ENCODE measurements at places on chromosomes 12 and 14.

GRCh38 chr14:91830777-91831176, 36.6 kb downstream of the TC2N start:
- no peak for DNase-seq

GRCh38 chr14:101472518-101472849, 88.8 kb upstream of the DIO3 start:
- DNase-seq: no peak

- DNase-seq: no peak
Observed at GRCh38 chr12:3225796-3226180, 148.6 kb downstream of the TSPAN9 start.

DNA sequence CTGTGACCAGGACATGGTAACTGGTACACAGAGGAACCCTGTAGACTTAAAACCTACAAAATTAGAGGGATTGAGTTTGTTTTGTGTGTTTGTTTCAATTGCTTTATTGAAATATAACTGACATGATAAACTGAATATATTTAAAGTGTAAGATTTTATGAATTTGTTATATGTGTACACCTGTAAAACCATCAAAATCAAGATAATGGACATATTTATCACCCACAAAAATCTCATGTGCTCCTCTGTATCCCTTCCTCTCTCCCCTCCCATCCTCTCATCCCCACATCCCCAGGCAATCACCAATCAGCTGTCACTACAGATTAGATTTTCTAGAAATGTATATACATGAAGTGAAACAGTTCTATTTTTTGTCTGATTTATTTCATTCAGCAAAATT, 565.5 kb downstream of the NOVA1 start:
- no peak for DNase-seq

GRCh38 chr14:64507376-64508156, 3.0 kb downstream of the ZBTB1 start:
- DNase-seq: no peak

- DNase-seq: no peak
Observed at GRCh38 chr12:63103494-63104131, 47.4 kb downstream of the AVPR1A start.

DNA sequence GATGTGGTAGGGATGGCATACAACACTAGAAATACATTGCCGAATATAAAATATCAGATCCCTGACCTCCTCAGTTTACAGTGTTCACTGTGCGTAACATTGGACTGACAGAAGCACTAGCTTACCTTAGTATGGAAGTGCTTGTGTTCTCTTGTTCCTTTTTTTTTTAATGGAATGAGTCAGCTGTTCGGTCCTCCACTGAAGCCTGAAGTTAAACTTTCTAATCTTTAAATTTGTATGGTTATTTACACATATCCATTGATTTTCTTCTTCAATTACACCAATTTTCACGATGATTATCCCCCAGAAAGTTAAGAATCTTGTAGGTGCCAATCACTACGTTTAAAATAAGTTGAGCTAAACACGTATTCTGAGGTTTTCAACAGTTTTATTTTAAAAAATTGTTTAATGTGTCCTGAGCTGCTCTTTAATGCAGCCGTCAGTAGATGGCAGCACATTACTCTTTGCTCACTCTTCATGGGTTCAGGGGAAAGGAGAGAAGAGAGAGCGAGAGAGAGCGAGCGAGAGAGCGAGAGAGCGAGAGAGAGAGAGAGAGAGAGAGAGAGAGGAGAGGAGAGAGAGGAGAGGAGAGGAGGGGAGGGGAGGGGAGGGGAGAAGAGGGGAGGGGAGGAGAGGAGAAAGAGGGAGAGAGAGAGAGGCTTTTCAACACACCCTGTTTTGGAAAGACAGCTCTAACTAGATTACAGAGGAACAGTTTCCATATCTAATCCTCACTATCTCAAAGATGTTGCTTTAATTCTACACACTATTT, 134.7 kb upstream of the SCAF11 start:
- DNase-seq: peak; percentile 18

- DNase-seq: no peak
Observed at GRCh38 chr12:130347588-130347987, 9.9 kb downstream of the PIWIL1 start.

- DNase-seq: no peak
Observed at GRCh38 chr12:101107032-101107763, 102.8 kb downstream of the SLC5A8 start.

GRCh38 chr12:95551305-95551704, at the start of gene USP44:
TSS of gene USP44 (minus strand) at chr12:95551476. CDS start at chr12:95534256, 17,220 bp downstream.
- DNase-seq: no peak

DNA sequence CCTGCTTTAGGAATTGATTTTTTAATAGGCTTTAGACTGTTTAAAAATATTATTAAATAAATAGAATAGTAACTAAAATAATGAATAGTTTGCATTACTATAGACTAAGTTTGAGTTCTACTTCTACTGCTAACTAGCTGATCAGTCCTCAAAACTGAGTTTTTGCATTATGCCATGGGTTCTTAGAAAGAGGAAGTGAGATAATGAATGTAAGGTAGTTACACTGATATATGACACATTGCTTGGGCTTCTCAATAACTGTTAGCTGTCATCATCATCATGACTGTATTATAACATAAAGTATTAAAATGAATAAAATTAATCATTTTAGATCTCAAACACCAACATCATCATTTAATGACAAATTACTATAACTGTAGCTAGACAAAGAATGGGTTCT, 949.7 kb downstream of the TRHDE start:
- DNase-seq: no peak

DNA sequence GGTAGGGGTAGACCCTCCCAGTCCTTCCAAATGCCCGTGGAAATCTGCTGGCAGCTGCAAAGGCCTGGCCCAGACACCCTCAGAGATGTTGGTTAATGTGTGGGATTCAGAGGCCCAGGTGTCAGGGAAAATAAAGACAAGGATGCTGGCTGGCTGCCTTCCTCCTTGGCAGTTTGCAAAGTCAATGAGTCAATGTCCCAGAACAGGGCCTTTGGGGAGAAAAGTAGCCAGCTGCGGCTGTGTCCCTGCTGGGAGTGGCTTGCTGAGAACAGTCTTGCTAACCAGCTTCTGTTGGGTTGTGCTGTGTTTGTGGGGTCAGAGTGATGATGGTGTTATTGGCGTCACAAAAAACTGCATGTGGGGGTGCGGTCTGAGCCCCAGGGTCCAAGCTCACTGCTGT, 29.2 kb downstream of the GLRX5 start:
- no peak for DNase-seq

GRCh38 chr12:46212108-46212982, 56.5 kb downstream of the SLC38A1 start:
- no peak for DNase-seq

DNA sequence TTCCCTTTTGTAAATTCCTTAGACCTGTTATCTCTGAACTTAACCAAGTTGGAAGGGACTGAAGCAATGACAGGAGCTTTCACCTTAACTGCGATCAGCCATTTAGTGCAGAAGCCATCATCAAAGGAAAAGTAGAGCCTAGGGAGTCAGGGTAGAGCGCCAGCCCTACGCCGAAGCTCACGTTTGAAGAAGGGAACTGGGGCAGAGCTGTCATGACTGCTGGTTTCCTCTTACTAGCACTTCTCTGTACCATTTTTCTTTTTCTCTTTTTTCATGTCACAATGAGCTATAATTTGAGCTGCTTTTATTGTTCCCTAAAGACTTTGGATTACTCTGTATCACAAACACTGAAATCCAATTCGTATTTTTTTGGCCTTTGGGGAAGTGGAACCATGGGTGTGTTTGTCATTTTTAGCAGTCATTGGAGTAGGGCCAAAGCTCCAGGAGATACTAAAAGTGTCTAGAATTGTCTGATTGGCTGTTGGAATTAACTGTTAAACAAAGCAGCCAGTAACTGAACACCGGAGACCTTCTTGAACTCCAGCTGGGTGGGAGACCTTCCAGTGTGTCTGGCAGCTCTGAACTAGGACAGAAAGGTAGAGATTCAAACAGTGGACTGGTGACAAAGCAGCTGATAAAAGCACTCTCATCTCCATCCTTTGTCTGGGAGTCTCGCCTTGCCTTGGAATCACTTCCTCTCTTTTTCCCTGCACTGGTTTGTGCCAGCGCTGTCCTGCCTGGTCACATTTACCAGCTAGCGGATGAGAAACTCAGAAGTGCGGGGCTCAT, 9.1 kb downstream of the MTRFR start:
- DNase-seq: no peak

GRCh38 chr12:32559434-32559833, 119.7 kb upstream of the DNM1L start:
- DNase-seq: no peak

- DNase-seq: no peak
Observed at GRCh38 chr14:60195179-60195810, 30.1 kb upstream of the DHRS7 start.

DNA sequence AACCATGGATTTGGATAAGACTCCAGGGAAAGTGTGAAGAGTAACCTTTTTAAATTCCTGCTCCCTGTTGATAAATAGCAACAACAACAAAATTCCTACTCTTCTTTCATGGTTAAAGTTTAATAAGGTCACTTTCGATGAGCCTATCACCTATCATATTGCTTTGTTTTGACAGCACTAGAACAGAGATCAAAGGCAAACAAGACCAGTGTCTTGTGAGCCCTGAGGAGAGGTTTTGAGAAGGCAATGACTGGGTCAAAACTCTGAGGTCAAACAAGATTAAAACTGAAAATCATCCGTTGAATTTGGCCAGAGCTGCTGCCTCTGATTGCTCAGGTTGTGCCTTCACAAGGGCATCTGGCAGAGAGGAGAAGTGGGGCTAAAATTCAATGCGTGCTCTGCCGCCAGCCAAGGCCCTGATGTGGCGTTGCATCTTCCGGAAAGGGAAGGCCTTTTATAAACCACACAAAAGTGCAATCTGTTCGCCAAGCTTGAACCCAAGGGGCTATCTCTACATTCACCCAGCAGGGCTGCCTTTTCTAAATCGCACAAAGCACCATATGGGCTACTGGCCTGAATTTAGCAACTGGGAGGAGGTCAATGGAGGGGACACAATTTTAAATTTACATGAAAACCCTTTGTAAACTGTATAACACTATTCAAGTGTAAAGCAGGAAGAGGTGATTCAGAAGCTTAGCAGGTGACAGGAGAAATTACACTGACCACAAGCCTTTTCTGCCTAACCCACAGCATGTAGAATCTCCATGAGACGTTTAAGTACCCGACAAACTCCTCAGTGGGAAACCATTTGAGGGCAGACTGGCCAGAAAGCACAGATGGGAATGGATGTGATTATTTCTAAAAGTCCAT, 140.8 kb downstream of the DAD1 start:
- DNase-seq: no peak

- no peak for DNase-seq
Observed at GRCh38 chr12:51970904-51971646, 19.6 kb downstream of the ACVR1B start.

GRCh38 chr12:45582986-45583659, 146.4 kb upstream of the ARID2 start:
- no peak for DNase-seq

DNA sequence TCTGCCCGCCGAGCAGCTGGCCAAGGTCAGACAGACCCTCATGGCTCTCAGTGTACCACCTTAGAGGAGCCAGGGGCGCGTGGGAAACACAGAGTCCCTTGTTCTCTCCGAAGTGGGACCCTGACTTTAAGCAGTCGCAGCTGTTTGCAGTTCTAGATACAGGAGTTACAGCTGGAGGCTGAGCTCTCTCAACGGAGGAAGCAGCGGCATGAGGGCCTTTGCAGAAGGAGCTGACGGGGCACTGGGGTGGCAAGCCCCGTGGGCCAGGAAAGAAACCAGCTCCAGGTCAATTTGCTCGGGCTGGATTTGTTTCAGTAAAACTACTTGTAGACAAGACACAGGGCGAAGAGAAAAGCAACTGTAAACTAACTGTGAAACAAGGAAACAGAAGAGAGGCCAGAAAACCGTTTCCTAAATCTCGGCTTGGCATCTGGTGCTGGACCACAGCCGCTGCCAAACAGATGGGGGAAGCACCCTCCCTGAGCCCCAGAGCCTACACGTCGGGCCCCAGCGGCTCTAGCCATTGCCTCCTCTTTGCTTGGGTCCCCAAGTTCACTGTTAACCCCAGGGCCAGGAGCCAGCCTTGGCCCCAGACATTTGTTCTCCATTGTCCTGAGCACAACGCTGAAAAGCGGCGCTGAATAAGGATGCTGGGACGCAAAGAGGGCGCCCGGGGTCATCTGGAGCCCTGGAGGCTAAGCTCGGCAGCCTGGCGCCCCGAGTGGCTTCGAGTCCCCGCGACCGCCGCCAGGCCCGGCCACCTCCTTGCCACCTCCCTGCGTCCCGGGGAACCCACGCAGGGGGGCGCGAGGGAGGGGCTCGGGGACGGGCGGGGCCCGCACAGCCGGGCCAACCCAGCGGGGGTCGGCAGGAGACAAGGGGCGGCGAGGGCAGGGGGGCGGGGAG, 914 bp upstream of the PACS2 start:
- DNase-seq: no peak

DNA sequence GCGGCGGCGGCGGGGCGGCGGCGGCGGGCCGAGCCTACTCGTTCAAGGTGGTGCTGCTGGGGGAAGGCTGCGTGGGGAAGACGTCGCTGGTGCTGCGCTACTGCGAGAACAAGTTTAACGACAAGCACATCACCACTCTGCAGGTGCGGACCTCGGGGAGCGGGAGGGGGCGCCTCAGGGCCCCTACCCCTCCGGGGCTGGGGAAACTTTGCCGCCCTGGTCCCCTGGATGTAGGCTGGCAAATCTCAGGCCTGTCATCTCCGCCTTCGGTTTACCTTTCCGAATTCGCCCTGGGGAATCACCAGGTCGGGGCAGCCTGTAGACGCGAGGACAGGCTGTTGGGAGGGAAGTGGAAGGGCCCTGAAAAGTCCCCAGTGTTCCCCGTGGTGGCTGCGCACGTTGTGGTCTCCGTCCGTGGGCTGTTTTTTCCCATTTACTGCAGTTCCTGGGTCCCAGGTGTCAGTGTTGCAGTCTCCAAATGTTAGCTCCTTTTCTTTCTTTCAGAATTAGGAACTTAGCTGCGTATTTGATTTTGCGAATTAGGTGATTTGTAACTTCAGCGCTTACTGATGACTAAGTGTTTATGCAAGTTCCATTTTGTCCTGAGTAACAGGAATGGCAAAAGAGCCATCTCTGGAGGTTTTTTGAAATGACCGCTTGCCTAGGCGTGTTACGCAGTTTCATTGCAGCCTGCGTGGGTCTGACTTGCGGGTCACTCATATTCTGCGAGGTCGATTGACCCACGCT, 656 bp downstream of the RAB21 start:
- peak; percentile 28 for DNase-seq

DNA sequence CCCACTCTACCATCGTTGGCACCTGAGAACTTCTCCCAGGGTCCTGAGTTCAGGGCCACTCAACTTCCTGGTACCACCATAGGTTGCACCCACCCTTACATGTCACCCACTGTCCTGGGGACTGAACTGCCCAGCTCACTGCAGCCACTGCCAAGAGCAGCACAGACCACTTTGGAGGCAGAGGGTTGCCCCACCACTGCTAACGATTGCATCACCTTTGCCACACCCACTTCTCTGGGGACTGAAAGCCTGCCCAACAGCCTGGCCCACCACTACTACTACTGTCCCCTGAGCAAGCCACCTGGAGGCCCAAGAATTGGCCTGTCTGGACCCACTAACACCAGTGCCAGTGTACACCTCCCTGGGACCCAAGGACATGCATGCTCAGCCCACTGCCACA, 27.6 kb downstream of the CACNA2D4 start:
- DNase-seq: no peak
